ELF-1 (cell line): ENCODE measurements at places on chromosomes 2 and 18.
A peak's percentile ranks its signal among the peaks of the same experiment; 100 is the strongest.

GRCh38 chr2:142544173-142544572, 333.3 kb upstream of the KYNU start:
- DNase-seq, result peak; percentile 17

- DNase-seq, result no peak
Measured at GRCh38 chr2:50749216-50749615, 282.7 kb downstream of the NRXN1 start.

GRCh38 chr2:235312571-235312970, 181.3 kb upstream of the AGAP1 start:
- no peak for DNase-seq

GRCh38 chr2:177397481-177398289, 5.1 kb downstream of the AGPS start:
- DNase-seq, result no peak

- DNase-seq, result no peak
Measured at GRCh38 chr18:64379662-64380061, 230.8 kb upstream of the LINC00305 start.

DNA sequence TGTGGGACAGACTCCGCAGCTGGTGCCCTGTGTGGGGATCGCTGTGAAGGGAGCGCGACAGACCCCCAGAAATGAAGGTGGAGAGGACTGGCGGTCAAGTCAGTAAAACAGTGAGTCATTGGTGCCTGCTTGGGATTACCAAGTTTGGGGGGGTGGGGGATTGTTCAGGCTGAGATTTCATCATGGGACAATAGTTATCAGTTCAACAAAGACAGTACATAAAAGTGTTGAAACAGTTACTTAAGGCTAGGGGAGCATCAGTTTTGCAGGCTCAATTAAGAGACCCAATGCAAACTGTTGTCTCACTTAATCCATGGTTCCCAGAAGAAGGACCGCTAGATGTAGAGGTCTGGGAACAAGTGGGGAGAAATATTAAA, 42.4 kb upstream of the PDK1 start:
- DNase-seq, result no peak

- no peak for DNase-seq
Measured at GRCh38 chr2:191467113-191467512, 210.8 kb upstream of the NABP1 start.

DNA sequence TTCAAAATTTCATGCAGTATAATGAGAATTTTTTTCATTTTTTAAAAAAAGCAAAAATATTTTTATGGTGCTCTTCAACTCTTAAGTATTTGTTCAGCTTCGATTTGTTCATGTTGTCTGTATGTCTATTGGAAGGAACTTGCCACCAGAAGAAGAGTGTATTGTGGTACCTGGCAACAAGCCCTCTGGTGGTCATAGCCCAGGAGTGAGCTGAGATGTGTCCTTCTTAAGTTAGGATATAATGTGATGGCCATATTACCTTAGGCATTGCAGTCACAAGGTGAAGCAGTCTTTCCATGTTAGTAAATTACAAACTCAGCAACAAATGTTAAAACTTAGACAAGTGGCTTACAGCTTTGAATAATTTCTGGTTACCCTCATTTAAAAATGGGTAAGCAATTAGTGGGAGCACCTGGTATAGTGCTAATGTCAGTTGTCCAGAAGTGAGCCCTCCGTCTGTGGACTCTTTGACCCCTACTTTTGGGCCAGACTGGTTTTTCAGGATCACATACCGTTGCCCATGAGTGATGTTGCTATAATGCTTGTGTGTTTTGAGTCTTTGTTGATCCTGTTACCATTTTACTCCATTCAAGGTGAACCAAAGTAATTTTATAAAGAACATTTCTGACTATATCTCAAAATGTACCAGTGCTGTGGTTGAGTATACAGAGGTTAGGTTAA, 57.4 kb downstream of the MYO1B start:
- DNase-seq, result peak; percentile 30

GRCh38 chr2:173401716-173402326, 47.1 kb downstream of the CDCA7 start:
- DNase-seq, result peak; percentile 33

DNA sequence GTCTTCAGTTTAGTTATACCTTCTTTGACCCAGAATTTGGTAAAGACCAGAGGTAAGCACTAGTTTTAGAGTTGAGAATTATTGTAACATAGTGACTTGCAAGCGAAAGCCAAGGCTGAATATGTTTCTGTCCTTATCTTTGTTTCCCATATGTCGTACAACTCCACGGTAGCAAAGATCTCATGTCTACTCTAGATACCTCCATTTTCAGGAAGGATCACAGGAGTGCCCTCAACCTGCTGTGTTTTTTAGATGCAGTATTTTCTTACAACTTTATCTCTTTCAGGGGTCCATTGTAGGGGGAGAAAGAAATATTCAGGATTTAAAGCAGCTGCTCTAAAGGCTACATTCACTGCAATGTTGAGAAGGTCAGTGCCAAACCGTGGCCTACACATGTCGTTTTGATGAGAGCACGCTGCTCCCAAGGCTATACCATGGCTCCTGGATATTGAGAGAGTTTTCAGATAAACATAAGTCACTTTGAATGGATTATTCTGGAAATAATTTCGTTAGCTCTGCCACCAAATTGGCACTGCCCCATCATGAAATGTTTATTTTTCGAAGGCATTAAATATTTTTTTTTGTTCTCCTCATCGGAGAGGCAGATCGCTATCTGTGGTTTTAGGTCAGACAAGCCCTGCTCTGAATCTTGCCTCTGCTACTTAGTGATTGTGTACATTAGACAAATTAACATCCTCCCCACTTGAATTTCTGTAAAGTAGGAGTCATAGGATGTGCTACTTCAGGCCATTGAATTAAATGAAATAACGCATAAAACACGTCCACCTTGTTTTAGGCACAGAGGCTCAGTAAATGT, 2.1 kb downstream of the RHBDD1 start:
- no peak for DNase-seq

GRCh38 chr2:84858123-84858522, 22.8 kb downstream of the TRABD2A start:
- peak; percentile 61 for DNase-seq

GRCh38 chr2:69985688-69986087, 24.3 kb upstream of the ASPRV1 start:
- DNase-seq, result no peak
